ENCODE measurements at places on chromosomes 3 and 15.

DNA sequence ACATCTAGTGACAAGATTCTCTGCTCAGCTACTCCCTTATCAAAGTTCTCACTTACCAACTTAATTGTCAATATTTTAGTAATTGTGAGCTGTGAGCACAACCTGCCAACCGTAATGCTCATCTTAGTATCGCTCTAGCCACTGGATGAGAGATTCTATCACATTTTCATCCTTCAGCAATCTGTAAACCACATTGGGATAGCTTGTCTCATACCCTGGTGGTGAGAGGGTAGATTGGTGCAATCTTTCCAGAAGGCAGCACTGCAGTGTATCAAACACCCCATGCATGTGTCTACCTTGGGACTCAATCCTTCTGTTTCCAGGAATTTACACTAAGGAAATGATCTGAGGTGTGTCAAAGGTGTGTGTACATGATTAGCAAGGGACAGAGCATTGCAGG is 18.9 kb upstream of the ATP8B4 start:
- no peak for DNase-seq

GRCh38 chr15:71349736-71350526 is 234.7 kb downstream of the THSD4 start:
- no peak for DNase-seq

- DNase-seq, result no peak
These were observed 79.2 kb downstream of the FMN1 start for GRCh38 chr15:33115191-33115861.

DNA sequence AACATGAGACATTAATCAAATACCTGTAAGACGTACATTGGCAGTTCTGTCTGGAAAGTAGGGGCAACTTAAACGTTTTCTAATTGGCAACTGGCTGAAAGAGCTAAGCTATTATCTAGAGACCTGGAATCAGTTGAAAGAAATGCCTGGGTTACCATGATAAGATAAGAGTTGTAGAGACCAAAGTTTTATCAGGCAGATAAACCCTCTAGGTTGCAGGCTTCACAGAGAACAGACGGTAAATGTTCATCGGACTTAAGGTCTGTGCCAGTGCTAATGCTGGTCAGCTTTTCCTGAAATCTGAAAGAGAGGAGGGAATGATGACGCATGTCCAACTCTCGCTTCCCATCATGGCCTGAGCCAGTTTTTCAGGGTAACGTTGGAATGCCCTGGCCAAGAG is 196.2 kb downstream of the ROBO2 start:
- no peak for DNase-seq

GRCh38 chr3:27532426-27533260 is 48.5 kb upstream of the SLC4A7 start:
- no peak for DNase-seq

- no peak for DNase-seq
These were observed 15.3 kb upstream of the MCF2L2 start for GRCh38 chr3:183443395-183444385.

DNA sequence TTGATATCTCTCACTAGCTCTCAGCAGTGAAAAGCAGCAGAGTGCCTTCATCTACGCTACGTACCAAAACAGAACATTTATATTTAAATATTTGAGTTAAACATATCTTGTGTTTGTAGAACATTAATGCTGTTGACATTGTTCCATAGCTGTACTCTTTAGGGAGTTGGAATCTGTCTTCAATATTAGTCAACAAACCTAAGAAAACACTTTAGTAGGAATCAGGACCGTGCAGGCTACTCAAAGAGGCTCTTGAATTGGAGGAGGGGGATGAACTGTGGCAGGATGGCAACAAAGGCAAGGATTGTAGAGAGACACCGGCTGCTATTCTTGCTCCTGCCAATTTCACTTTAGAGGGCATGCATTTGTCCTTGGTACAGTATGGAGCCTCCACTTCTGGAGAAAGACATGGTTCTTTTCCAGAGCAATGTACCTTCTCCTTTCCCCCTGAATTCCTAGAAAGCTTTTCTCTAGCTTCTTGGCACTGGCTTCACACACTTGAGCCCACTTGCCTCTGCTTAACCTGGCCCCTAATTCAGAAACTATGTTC is 265.9 kb downstream of the CD47 start:
- no peak for DNase-seq

GRCh38 chr3:125428216-125428830 is 53.2 kb upstream of the ZNF148 start:
- DNase-seq, result no peak

DNA sequence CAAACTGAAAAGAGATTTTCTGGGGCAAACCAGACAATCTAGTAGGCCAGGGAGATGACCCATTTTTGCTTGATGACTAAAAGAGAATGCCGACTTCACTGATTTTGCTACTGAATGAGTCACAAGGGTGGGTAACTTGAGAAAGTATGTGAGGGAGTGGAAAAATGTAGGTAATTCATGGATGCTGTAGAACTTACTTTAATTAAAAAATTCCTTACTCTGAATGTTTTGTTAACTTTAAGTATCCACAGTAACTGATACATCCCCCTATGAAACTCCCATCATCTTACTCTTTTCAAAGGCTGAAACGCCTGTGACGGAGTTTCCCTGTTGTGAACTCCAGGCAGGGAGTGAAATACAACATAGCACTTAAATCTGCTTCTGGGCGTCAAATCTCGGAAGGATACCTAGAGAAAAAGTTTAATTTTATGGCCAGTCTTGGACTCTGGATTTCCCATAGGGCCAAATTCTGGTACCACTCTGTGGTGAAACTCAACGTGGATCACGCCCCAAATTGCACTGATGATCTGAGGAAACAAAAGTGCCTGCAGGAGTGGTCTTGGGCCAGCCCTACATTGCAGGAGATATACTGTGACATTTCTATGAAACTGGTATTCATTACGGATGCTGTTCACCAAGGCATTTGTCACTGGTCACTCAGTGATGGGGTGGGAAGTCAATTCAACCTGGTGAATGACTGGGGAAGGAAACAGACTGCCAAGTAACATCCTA is 24.0 kb downstream of the GOLIM4 start:
- no peak for DNase-seq

DNA sequence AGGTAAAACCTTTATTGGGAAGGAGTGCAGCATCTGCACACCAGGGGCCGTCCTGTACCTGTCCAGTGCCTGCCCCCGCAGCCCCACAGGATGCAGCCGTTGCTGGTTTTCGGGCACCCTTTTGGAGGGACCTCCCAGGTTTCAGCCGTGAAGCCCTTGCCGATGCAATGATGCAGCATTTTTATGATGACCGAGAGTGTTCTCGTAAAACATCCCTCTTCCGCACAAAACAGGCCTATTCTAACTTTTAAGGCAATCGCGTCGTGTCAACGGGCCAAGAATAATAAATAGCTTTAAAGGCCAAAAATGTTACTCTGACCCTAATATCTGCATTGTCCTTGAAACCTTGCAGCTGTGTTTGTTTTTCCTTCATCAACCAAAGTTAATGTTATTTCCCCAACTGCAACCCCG is 126.1 kb downstream of the LRRK1 start:
- no peak for DNase-seq

DNA sequence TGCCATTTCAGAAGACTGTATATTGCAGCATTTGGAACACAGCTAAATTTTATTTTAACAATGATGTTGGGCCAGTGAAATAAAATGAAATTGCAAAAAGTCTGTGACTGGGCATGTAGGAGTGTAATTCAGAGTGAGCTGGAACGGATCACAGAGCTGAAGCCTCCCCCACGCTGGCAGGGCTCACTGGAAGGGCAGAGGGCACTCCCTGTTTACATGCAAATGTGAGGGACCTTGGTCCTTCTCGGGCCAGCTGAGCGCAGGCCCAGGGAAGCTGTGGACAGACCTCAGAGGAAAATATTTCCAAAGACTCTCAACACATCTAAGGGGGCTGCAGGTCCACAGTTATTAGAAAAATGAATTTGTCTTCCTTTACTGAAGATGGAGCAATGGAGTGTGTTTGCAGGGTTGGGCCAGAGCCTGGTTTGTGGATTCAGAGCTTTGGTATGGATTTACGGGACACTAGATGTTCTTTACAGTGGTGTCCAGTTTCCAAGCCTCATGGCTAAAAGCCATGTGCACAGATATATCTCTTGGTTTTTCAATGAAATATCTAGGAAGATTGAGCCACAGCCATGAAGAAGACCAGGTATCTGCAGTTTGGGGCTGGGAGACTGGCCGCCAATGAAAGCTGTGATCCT is 32.0 kb downstream of the TRPM1 start:
- DNase-seq, result no peak

- DNase-seq, result no peak
These were observed 6.5 kb downstream of the METTL6 start for GRCh38 chr3:15420871-15421270.

DNA sequence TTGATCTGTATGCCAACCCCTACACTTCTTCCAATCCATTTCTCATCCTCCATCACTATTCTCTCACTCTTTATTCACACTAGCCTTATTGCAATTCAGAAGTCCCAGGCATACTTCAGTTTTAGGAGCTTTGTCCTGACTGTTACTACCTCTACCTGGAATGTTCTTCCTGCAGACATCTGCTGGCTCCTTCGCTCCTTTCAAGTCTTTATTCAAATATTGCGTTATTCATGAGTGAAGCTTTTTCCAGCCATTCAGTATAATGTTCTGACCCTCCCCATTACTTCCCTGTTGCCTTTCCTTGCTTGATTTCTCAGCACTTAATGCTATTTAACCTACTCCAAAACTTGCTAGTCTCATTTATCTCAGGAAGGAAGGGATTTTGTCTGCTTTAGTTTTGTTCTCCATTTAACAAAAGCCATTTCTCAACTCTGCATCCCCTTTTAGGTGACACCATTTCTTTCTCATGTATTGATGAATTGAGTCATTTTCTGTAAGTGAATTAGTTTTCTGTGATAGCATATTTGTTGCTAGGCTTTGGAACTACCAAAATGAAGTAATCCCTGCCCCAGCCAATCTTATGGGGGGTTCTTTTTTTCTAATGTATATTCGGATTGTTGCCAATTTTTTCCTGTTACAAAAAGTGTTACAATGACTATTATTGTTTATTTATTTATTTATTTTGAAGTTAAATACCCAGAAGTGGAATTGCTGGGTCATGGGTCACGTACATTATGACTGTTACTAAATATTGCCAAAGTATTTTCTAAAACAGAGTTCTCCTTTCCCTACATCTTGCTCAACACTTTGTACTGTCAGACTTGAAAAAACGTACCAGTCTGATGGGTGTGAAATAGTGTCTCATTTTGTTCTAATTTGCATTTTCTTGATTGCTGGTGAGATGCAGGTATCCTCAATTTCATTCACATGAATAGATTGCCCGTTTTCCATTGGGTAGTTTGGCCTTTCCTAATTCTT is 9.4 kb downstream of the ATP11B start:
- peak; percentile 44 for DNase-seq

DNA sequence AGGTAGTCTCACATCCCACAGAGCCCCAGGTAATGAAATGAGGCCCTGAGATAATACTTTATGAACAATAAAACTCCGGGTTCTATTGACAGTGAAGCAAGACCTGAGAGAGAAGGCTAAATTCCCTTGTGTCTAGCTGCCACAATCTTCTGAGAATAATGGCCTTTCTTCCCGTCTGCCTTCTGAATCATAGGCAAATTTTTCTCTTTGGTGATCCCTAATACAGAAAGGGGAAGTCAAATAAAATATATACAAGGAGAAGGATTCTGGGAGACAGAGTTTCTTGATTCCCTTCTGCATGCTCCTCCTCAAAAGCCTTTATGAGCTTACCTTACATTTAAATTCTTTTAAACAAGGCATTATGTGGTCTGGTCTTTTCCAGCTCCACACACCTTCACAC is 29.9 kb upstream of the CCR2 start:
- no peak for DNase-seq

DNA sequence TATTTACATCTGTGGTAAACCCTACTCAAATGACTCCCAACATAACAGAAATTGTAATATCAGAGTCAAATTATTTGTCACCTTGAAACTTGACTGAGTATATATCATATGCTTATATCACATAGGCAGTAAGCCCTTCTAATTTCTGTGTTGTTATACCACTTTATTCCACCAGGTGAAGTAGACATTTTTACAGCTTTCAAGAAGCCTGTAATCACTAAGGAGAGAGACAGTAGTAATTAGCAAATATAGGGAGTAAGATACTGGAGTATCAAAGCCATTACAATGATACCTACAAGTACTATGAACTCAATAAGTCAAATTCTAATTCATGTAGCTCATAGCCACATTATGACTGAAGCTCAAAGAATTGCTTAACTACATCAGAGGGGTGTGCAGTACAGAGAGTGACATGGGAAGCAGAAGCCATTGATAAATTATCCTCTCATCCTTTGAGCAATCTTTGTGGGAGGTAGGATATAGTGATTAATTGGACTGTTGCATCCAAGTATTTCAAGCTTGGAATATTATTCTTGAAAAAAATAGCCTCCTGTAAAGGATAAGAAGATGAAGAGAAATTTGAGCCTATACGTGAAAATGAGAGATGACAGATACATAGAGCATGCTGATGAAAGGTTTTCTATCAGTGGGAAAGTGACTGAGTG is 1005.9 kb downstream of the ZPLD1 start:
- no peak for DNase-seq

GRCh38 chr3:14438929-14439328 is 36.5 kb downstream of the SLC6A6 start:
- peak; percentile 31 for DNase-seq

DNA sequence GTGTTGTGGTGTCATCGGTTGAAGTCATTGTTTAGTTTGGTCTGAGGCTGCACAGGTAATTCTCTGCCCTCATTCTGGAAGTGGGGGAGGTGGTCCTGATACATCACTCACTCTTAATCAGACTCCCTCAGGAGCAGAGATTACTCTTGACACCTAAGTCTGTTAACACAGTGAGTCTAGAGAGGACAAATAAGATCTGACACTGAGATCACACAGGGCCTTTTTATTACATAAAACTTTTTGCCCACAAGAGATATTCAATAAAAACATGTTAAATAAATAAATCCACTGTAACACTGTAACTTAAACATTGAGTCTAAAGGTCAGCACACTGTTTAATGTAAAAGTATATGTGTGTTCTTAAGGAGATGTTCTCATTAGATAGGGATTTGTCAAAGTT is 57.1 kb upstream of the MBNL1 start:
- DNase-seq, result no peak

DNA sequence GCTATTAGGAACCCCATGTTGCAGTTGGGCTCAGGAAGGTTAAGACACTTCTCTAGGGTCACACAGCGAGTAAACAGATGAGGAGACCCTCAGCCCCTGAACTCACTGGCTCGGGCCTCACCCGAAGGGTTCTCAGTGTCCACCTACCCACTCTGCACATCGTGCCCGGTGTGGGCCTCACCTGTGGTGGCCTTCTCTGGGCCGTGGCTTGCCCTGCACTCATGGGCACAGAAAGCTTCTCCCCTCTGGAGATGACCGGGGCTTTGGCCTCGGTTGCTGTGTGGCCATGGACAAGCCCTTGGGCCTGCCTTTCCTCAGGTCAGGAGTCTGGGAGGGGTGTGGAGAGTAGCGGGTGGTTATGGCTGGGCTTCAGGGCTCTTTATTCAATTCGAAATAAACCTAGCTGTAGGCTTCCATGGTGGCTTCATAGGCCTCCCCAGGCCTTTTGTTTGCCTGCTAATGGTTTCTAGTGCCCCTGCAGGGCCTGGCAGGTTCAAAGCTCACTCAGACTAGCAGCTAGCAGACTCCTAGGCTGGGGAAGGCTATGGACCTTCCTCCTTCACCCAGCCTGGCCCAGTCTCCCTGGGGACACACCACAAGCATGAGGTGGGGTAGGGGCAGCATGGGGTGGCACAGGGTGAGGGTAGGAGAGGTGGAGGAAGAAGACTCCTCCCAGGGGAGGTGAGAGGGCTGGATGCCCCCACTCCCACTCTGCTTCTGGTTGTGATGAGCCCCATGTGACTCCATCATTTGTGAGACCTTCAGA is 103.1 kb downstream of the LINGO1 start:
- no peak for DNase-seq
